ENCODE measurements at places on chromosomes 3 and 15.

GRCh38 chr3:178352326-178353005, 183.8 kb upstream of the KCNMB2 start:
- no peak for DNase-seq

DNA sequence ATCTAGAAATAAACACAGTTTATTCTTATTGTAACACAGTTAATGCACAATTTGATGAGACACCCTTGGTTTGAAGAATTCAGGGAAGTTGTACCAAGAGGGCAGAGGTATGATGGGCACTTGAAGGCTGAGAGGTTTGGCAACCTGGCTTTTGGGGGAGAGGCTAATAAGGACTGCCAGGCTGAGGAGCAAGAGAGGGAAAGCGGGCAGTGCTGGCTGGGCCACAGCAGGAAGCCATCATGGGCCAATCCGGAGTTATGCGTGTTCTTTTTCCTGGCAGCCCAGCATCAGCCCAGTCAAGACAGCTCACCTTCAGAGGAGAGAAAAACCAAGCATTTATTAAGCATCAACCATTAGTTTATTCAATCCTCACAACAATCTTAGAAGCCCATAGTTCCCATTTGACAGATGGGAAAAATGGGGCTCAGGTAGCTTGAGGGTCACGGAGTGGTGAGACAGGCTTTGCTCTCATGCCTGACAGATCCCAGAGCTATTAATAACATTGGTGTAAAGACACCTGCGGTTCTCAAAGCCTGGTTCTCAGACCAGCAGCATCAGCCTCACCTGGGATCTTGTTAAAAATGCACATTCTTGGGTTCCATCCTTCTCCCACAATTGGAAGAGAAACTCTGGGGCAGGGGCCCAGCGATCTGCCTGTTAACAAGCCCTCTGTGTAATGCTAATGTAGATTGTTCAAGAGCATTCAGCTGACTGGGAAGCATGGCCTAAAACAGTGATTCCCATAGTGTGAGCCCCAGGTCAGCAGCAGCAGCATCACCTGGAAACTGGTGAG, 183.7 kb downstream of the NTRK3 start:
- no peak for DNase-seq

- no peak for DNase-seq
These were observed 3.5 kb upstream of the ACAP2 start for GRCh38 chr3:195446359-195446758.

- no peak for DNase-seq
These were observed 1.6 kb upstream of the RNU6-1 start for GRCh38 chr15:67841513-67841762.

DNA sequence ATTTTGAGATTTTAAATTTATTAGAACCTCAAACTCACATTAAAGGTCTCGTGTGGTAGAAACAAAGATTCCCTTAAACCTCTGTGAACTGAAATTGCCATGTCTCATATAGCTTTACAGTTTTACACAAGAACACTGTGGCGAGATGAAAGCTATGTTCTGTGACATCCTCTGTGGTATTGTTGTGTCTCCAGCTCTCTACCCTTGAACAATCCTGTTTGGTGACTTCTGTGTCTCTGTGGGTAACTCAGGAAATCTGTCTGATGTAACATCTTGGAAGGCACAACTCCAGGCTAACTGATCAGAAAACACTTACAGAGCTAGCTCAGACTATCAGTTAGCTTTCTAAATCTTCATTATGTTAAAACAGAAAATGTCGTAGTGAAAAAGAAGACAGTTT, 318.8 kb upstream of the GBE1 start:
- DNase-seq, result no peak

- DNase-seq, result no peak
These were observed 12.4 kb upstream of the ATP10A start for GRCh38 chr15:25875566-25875965.

- peak; percentile 60 for DNase-seq
These were observed 922 bp downstream of the ADPRH start for GRCh38 chr3:119580067-119580760.

DNA sequence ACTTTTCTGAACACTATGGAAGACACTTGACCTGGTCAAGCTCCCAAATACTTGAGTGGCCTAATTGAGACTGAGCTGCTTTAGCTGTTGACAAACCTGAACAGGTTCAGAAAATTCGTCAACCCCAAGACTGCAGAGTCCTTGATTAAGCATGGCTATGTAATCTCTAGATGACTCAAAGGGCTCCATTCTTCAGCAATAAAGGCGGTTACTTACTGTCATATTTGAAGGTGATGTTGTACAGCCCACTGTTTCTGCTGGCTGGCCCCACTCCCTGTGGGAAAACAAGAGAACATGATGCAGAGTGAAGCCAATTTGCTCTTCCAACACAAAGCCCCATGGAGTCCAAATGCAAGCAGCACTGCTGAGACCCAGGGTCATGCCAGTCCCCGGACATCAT, 45.1 kb downstream of the IL17RD start:
- DNase-seq, result no peak

- no peak for DNase-seq
These were observed 100.8 kb downstream of the KLF13 start for GRCh38 chr15:31427411-31427810.

- no peak for DNase-seq
These were observed 39.0 kb downstream of the CHAC1 start for GRCh38 chr15:40992241-40992741.

DNA sequence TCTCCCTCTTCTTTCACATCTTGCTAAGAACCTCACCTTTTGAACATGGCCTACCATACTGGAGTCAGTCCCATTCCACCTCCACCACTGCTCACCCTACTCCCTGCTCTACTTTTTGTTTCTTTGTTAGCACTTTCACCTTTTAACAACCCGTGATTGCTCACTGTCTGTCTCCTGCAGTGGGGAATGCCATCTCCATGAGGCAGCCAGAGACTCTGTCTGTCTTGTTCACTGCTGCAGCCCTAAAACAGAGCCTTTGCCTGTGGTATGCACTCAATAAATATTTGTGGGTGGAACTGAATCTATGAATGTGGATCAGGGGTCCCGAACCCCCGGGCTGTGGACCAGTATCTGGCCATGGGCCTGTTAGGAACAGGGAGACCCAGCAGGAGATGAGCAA, 16.5 kb upstream of the TLE3 start:
- DNase-seq, result no peak

DNA sequence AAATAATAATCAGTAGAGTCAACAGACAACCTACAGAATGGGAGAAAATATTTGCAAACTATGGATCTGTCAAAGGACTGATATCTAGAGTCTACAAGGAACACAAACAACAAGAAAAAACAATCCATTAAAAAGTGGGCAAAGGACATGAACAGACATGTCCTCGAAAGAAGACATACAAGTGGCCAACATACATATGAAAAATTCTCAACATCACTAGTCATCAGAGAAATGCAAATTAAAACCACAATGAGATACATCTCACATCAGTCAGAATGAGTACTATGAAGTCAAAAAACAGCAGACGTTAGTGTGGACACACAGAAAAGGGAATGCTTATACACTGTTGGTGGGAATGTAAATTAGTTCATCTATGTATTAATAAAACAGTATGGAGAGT, 33.7 kb downstream of the SLC2A2 start:
- DNase-seq, result no peak

GRCh38 chr15:85031086-85031943, 49.7 kb downstream of the PDE8A start:
- DNase-seq, result no peak

- no peak for DNase-seq
These were observed 454.1 kb upstream of the AGTR1 start for GRCh38 chr3:148243609-148244008.

DNA sequence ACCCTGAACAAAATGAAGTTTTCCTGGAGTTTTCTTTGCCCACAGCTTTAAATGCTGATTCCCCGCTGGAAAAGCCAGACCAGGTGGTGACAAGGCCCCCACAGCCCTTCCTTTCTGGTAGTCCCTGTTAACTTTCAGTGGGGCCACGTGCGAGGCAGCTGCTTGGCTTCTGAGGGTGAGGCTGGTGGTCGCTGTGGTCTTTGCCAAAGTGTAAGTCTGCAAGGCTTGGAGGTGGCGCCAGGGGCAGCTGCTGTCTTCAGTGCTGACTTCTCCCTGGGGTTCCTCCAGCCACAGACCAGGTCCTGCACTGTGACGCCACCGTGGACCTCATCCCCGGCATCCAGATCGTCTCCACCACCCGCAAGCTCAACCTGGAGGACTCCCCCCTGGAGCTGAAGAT, 54.1 kb upstream of the TAMM41 start:
- DNase-seq, result no peak

DNA sequence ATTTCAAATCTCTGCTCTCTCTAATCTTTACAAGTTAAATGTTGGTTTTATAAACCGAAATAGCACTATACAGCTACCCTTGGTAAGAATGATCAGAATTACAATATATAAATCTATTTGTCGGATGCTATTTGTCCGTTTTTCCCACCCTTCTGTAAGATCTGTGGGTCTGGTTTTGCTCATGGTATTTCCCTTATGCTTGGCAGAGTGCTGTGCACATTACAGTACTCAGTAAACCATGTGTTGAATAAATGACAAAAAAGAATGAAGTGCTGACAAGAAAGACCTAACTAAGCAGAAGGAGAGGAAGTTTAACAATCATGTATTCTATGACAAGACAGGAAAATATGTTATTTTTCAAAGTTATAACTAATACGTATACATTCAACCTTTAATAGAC, 827.2 kb downstream of the ROBO1 start:
- DNase-seq, result no peak

DNA sequence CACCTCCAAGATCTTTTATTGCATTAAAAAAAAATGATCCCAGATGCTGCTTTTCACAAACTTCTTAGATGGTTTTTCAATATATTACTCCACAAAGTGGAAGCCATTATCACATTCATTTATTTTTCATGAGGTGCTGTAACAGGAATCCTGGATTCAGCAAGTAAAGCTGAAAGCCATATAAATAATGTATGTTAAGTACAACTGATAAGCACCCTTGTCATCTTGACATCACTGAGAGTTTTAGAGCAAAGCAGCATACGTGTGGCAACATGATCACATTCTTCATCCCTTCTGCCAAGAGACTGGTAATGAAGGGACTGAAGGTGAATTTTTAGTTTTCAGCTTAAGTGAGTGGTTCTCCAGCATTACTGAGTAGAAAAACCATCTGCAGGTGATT, 44.9 kb upstream of the LRRFIP2 start:
- DNase-seq, result no peak

DNA sequence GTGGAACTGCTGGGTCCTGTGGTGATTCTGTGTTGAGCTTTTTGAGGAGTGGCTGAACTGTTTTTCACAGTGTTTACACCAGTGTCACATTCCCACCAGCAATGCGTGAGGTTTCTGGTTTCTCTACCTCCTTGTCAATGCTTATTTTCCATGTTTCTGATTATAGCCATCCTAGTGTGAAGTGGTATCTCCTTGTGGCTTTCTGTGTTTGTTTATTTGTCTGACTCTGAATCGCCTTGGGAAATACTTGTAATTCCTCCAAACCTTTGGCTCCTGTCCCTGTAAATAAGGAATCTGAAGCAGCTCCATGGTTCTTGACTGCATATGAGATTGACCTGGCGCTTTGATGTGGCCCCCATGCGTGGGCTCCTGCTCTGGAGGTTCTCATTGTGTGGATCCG, 20.6 kb downstream of the FAN1 start:
- no peak for DNase-seq

- no peak for DNase-seq
These were observed 253.7 kb downstream of the ROBO1 start for GRCh38 chr3:79514069-79514468.

DNA sequence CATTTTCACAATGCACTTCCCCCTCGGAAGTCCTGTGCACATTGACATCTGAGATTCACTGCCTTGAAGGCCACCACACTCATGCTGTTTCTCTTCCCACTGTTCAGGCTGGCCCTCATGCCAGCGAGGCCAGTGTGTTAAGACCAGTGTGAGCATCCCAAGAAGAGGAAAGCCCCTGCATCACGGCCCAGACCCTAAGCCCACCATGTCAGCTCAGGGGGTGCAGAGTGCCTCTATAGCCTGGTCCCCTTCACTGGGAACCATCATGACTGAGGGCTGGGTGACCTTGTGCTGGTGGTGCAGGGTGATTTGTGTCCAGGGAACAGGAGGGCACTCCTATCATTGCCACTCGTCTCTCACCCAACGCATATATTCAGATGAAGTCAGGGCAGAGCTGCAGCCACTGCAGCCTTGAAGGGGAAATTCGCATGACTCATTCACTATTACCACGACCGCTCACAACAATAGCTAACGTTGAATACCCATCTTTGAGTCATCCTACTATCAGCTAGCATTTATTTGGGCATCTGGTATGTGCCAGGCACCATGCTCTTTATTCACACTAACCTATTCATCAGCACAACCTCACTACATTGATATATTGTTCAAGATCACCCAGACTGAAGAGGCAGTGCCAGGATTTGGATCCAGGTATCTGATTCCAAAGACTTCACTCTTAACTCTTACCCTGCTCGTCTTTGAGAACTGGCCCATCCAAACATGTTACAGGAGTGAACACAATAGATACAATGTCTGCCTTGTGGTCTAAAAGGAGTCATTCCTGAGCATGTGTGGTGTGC, 58.8 kb upstream of the SLC6A11 start:
- DNase-seq, result no peak

- DNase-seq, result no peak
These were observed 37.3 kb downstream of the RARB start for GRCh38 chr3:25465266-25465860.

- no peak for DNase-seq
These were observed 16.6 kb downstream of the TICRR start for GRCh38 chr15:89591834-89592233.

GRCh38 chr3:125150525-125151441, 61.8 kb downstream of the SLC12A8 start:
- no peak for DNase-seq

DNA sequence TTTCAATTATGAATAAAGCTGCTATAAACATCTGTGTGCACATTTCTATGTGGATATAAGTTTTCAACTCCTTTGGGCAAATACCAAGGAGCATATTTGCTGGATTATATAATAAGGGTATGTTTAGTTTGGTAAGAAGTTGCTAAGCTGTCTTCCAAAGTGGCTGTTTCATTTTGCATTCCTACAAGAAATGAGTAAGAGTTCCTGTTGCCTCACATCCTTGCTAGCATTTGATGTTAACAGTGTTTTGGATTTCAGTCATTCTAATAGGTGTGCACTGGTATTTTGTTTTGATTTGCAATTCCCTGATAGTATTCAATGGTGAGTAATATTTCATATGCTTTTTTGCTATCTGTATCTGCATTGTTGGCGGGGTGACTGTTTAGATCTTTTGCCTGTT, 120.7 kb upstream of the MDFIC2 start:
- no peak for DNase-seq

- no peak for DNase-seq
These were observed 125.6 kb upstream of the MCTP2 start for GRCh38 chr15:94105760-94106159.

GRCh38 chr15:23897531-23897930, 210.4 kb upstream of the NDN start:
- peak; percentile 26 for DNase-seq

DNA sequence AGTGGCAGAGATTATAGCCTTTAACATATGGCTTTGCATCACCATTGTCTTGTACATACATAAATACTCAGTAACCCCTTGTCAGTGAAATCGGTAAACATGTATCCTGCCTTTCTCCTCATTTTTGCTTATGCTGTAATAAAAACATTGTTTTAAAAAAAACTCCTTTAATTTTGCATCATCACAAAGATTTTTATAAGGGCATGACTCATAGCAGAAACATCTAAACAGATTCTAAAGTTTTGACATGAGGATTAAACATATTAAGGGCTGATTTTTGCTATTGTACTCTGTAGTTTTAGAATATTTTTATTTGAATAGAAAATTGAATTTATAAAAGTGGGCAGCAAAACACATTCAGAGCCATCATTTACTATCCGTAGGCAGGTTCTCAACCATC, 275.9 kb downstream of the ZIC4 start:
- no peak for DNase-seq

Measured in heart left ventricle (tissue), 16 donors.